NAMALWA (cell line): ENCODE measurements at places on chromosomes 2 and 18.

- peak; percentile 19 for DNase-seq
These were observed 140.7 kb upstream of the THUMPD2 start for GRCh38 chr2:39919511-39920306.

GRCh38 chr2:178417916-178418315 is 33.1 kb downstream of the PRKRA start:
- no peak for DNase-seq

DNA sequence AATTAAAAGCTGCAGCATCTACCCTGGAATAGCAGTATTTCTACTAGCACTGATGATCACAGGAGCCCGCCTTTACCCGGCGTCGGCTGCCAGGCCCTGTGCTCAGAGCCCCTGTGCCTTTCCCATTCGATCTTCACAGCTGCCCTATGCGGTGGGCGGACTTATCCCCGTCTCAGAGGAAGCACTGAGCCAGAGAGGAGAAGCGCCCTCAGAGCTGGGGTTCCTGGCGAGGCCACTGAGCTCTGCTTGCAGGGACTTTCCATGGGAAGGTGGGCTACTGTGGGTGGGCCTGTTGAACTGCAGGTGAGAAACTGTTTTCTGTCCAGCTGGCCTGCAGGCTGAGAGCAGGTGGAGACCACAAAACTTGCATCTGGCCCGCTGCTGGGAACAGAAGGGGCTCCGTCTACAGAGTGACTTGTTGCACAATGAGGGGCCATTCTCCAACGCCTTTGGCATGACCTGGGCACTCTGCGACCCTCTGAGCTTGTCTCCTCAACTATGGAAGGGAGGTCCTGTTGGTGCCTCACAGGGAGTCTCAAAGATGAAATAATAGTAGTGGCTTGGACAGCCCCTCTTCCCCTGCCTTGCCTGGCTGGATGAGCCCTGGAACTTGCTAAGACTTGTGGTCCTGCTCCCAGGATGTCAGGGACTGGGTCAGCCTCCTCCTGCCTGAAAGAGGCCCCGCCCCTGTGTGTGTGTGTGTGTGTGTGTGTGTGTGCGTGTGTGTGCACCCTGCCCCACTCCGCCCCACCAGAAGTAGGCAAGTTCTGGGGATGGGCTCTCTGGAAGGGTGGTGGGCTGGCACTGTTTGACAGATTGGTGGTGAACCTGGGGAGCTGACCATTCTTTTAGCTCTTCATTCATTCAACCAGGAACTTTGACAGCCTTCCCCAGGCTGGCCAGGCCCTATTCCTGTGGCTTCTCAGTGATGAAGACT is 32.7 kb downstream of the GLI2 start:
- DNase-seq: no peak

- DNase-seq: no peak
These were observed 51.0 kb upstream of the ZNF532 start for GRCh38 chr18:58813561-58814225.

DNA sequence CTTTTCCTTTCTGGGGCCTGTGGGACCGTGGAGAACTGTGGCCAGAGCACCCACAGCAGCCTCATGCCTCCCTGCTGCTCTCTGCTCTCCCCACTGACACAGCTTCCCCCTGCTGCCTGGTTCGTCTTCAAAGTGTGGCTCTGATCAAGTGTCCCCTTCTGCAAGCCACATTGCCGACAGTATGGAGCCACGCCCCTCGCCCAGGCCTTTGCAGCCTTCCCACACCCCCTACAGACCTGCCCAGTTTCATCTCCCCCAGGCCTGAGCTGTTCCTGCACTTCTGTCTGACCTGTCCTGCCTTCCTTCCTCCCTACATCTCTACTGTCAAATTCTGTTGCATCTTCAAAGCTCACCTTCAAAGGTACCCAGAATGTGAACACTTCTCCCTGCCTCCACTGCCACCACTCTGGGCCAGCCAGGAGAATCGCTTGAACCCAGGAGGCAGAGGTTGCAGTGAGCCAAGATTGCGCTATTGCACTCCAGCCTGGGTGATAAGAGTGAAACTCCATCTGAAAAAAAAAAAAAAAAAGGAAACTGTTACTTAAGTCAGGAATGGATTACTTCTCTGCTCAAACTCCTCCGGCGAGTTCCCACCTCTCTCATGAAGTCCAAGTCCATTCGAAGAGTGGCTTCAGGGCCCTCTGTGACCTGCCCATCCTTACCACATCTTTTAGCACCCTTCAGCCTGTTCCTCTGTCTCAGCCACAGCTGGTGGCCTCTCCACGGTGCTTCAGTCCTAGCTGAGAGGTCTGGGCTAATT is 29.0 kb upstream of the CATIP start:
- DNase-seq: no peak

DNA sequence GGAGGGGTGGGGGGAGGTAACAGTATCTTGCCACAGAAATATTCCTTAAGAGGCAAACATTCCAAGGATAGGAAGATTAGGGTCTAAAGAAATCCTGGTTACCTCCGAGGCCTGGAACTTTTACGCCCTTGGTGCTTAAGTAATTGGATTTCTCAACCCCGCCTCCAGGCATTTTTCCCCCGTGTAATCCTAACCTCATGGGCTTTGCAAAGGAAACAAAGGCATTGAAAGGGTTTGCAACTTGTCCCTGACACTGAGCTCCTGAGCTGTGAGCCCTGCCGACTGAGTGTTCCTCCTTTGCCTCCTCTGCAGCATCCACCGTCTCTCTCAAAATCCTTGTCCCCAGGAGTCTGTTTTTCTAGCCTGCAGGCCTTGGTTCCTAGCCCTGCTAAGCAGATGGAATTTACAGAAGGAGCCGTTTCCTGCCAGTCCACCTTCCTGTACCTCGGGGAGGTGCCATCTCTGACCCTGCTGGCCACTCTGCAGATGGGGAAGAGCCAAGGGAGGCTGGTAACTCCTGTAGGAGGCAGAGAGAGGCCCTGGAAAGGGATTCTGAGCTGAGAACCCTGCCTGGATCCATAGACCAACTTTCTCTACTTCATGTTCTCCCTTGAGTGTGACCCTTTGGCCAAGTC is 24.2 kb downstream of the TET3 start:
- no peak for DNase-seq

GRCh38 chr2:144490017-144490416 is 29.9 kb downstream of the ZEB2 start:
- DNase-seq: no peak

DNA sequence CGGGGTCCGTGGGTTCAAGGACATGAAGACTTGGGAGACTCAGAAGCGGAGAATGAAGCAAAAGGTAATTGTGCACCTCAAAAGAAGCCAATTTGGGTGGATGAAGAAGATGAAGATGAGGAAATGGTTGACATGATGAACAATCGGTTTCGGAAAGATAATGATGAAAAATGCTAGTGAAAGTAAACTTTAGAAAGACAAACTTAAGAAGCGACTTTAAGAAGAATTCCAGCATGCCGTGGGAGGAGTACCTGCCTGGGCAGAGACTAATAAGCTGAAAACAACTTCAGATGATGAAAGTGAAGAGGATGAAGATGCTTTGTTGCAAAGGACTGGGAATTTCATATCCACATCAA is 43.5 kb downstream of the PSTPIP2 start:
- no peak for DNase-seq

- no peak for DNase-seq
These were observed 5.0 kb downstream of the EMILIN2 start for GRCh38 chr18:2851771-2852170.

- no peak for DNase-seq
These were observed 50.6 kb upstream of the MAPRE2 start for GRCh38 chr18:34990597-34990996.

GRCh38 chr2:121479882-121480522 is 50.7 kb upstream of the RNU4ATAC start:
- peak; percentile 11 for DNase-seq

DNA sequence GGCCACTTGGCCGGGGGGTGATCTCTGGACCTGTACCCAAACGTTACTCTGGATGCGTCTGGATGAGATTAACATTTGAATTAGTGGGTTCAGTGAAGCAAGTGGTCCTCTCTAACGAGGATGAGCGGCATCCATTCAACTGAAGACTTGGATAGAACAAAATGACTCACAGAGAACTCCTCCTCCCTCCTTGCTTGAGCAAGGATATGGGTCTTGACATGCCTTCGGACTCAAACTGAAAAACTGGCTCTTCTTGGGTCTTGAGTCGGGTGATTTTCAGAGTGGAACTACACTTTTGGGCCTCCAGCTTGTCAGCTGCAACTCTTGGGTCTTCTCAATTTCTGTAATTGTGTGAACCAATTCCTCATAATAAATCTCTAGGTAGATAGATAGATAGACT is 47.2 kb downstream of the NETO1 start:
- DNase-seq: no peak

DNA sequence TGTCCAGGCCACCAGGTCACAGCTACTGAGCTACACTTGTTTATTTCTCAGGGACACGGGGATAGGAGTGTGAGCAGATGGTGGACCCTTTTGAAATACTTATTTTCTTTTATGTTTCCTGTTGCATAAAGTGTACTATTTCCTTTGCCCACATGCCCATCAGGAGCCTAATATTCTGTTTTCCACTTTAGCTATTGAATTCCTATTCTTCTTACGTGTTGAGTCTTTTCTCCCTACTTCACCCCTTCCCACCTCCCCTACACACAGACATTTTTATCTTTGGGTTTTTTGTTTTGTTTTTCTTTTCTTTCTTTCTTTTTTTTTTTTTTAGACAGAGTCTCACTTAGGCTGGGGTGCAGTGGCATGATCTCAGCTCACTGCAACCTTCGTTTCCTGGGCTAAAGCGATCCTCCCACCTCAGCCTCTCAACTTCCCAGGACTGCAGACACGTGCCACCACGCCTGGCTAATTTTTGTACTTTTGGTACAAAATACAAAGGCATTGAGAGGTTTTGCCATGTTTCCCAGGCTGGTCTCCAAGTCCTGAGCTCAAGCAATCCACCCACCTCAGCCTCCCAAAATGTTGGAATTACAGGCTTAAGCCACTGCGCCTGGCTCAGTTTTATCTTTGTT is 5.2 kb upstream of the GPR55 start:
- no peak for DNase-seq

- DNase-seq: peak; percentile 77
These were observed 9.9 kb upstream of the IL1A start for GRCh38 chr2:112794131-112794733.

DNA sequence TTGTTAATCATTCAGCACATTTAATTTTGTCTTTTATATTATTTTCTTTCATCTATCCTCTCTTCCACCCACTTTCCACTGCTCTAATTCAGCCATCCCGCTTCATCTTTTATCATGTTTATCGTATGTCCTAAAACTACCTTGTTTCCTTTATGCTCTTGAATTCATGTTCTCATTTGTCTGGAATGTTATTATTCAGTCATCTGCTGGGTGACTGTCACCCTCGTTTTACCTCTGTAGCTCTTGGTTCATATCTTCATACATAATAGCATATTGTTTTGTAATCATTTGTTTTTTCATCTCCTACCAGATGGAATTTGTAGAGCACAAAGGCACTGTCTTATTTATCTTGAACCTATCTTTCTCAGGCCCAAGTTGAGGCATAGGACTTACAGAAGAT is 37.0 kb downstream of the SMCHD1 start:
- no peak for DNase-seq

GRCh38 chr2:127043367-127044164 is 63.4 kb downstream of the BIN1 start:
- no peak for DNase-seq
